ENCODE measurements at places on chromosomes 6 and 20.

GRCh38 chr6:73699676-73700459 lies 3.9 kb downstream of the CD109 start:
- DNase-seq: no peak

GRCh38 chr6:166474721-166475565 lies 92.2 kb upstream of the MPC1 start:
- DNase-seq: no peak

DNA sequence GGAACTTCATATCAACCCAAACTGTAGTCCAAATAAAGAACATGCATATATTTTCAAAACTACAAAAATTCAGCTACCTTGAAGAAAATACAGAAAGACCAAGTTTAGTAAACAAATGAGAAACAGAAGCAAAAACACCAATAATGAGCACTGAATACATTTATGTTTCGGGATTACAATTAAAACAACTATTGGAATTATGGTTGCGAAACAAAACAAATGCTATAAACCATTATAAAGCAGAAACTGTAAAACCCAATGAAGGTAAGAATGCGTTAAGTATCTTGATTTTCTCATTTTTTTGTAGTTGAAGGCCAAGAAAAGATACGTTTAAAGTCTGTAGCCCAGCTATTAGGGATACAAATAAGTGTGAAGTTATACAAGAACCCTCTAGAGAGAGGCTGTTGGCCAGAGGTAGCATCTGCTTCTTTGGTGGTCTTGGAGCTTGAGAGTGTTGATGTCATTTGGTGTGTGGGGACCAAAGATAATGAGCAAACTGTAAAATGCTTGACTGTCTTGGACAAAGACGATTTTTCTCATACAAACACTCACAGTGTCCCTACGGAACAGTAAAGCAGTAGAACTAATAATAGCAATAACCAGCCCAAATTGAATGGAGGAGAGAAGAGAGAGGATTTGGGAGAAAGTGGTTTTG lies 111.5 kb downstream of the PRND start:
- DNase-seq: no peak

DNA sequence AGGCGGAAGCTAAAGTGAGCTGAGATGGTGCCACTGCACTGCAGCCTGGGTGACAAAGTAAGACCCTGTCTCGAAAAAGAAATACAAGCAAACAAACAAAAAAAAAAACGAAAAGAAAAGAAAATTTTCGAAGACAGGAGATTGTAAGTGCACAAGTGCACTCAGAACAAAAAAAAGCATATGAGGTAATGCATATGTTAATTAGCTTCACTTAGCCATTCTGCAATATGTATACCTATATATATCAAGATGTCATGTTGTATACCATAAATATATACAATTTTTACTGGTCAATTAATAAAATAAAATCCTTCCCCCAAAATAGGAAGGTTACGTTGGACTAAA lies 127.5 kb downstream of the RIN2 start:
- no peak for DNase-seq

DNA sequence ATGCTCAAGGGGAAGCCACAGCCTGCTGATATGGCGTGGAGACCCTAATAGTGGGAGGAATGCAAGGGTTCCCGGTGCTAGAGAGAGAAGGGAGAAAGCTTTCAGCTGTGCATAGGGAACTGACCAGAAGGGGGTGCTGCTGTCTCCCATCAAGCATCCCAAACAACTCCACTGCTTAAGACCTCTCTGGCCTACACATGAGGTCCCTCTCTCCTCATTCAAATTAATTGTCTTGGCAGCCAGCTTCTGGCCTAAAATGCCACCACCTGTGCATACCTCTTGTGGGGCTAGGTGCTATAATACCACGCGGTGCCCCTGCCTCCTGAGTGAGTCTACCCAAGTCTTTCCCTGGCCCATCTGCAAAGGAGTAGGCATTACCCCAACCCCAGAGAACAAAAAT lies 14.5 kb downstream of the ADISSP start:
- DNase-seq: peak; percentile 86

DNA sequence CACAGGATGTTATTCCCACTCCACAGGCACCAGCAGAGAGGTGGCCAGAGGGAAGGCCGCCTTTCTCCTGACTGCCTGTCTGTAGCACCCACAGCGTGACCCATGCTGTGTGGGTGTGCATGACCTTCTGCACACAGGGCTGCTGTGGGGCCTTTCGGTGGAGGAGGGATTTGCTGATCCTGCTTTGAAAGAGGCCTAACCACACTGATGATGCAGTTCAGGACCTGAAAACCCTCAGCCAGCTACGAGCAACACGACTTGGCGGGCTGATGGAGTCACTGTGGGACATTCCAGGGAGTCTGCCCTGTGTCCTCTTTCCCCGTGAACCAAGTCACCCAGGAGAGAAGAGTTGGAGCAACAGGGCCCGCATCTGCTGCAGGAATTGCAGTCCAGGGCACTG lies 49.1 kb downstream of the SYTL3 start:
- DNase-seq: no peak

DNA sequence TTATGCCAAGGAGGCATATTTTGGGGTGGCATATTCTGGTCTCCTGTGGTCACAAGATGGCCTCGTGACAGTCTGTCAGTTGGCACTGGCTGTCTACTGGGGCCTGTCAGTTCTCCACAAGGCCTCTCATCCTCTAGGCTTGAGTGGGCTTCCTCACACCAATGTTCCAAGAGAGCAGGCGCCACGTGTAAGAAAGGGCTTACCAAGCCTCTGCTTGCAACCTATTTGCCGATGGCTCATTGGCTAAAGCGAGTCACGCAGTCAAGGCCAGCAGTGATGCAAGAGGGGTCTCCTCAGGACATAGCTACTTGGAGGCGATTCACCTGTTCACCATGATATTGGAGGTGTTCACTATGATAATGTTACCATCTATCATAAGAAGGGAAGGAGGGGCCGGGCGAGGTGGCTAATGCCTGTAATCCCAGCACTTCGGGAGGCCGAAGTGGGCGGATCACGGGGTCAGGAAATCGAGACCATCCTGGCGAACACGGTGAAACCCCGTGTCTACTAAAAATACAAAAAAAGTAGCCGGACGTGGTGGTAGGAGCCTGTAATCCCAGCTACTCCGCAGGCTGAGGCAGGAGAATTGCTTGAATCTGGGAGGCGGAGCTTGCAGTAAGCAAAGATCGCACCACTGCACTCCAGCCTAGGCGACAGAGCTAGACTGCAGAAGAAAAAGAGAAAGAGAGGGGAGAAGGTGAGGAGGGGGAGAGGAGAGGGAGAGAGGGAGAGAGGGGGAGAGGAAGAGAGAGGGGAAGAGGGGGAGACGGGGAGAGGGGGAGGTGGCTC lies 35.3 kb downstream of the C6orf52 start:
- no peak for DNase-seq

GRCh38 chr20:12435268-12435667 lies 517.6 kb downstream of the BTBD3 start:
- DNase-seq: no peak

GRCh38 chr6:134741200-134741536 lies 208.7 kb downstream of the ALDH8A1 start:
- DNase-seq: no peak

DNA sequence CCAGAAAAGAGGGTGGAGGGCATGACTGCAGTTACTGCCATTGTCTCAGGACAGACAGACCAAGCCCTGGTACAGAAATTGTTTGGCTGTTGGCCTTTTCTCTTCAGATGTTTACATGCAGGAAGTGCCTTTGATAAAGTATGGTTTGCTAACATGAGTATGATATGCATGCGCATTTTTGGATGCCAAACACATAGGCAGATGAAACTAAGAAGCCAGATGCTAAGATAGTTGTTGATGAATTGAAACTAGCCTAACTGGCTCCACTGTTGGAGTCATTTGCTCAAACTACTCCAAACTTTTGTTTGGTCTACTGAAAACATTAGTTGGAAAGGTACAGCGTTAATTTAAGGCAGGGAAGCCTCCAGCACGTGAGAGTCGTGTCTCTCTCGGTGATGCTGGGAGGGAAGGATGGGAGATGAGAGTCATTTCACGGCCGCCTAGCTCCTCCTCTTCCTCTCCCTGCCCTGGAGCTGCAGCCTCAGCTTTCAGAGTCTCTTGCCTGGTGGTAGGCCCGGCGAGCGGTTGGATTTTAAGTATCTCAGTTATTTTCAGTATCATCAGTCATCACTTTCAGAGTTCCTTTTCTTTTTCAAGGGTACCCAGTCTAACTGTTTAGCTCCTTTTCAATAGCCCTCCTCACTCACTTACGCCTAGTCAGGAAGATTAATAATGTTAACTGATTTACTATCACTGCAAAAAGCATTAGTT lies 29.7 kb downstream of the RREB1 start:
- peak; percentile 46 for DNase-seq

DNA sequence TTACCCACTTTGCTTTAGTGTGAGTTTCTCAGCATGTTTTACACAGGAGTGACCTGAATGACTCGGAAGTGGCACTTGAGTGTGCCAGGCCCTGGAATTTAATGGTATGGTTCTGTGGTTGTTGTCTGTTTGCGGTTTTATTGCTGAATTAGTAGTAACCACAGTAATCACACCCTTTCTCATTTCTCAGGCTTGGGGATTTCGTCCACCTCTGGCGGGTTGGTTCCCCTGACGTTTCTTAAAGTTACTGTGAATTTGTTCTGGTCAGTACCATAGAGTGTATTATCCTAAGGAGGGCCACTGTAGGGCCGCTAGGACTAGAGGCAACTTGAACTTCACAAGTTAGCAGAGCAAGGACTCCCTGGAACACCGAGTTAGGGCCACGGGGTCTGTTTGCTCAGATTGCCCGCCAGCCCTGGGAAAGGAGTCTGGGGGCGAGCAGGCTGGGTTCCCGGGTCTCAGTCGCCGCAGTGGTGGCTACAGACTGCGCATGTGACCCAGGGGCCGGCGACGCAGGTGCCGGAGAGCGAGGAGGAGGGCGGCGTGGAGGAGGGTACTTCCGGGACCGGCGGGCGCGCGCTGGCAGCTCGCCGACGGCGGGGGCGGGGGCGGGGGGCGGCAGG lies 546 bp upstream of the KLHL32 start:
- DNase-seq: no peak

- DNase-seq: peak; percentile 74
Measured at GRCh38 chr6:30450909-30451841, 38.1 kb upstream of the HLA-E start.

- no peak for DNase-seq
Measured at GRCh38 chr6:131976545-131977061, 25.4 kb upstream of the CCN2 start.

GRCh38 chr6:71446470-71446869 lies 157.9 kb downstream of the OGFRL1 start:
- DNase-seq: no peak

DNA sequence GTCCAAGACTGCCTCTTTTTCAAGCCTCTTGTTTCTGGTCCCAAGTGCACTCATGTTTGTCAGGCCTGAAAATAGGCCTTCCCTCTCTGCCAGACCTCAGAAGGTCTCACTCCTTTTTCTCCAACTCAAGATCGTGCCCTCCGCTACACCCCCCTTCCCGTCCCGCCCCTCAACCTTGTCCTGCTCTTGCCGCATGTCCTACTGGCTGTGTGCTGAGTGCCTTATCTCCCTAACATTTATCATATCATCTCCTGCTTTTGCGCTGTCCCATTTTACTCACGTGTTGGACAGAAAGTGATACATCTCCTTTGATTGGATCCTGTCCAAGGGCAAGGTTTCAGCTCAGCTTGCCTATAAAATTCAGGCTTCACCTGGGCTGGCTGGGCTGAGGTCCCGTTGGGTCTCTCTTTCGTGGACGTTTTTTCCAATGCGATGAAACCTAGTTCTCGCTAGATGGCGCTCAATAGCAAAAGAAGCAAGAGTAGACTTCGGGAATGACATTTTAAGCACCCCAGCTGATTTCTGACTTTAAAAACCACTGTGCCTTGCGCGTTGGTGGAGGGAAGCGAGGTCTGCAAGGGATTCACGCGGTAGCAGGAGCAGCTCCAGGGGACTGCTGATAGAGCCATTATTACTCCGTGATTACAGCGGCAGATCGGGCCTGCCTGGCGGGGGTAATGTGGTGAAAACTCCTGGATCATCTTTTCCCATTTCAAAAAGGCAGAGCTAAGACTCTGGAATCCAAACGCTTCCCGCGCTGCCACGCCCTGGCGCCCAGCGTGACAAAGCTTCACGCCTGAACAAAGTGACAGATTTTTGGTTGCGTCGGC lies 137.6 kb downstream of the IMPG1 start:
- DNase-seq: peak; percentile 81

- no peak for DNase-seq
Measured at GRCh38 chr6:16855460-16855859, 94.2 kb upstream of the ATXN1 start.

DNA sequence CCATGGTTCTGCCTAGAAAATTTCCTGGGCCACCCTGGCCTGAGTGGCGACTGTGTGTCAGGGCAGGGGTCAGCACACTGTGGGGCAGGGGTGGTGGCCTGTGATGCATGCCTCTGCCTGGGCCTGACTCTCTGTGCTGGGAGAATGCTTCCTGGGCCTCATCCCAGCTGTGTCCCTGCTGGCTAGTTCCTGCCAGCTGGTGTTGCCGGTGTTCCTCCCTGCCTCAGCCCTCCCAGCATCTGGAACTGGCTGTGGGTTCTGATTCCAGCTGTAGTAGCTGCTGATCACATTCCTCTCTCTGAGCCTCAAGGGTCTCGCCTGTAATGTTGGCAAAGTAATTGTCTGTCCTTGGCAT lies 101.5 kb downstream of the SYCP2 start:
- DNase-seq: peak; percentile 12

DNA sequence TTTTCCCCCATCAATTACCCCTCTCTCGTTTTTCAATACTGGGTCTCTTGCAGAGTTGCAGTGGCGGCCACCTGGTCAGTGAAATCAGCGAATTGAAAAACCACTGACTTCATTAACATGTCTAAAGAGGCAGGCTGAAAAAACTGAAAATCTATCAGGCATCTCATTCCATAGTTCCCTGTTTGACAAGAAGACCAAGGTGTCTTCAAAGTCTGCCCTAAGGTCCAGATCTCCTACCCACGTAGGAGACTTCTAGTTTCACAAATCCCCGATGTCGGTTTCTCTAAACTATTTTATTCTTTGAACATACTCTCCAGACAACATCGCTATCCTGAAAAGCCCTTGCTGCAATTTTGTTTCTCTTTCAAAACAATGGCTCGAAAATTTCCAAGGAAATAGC lies 796 bp upstream of the TUBB start:
- no peak for DNase-seq

DNA sequence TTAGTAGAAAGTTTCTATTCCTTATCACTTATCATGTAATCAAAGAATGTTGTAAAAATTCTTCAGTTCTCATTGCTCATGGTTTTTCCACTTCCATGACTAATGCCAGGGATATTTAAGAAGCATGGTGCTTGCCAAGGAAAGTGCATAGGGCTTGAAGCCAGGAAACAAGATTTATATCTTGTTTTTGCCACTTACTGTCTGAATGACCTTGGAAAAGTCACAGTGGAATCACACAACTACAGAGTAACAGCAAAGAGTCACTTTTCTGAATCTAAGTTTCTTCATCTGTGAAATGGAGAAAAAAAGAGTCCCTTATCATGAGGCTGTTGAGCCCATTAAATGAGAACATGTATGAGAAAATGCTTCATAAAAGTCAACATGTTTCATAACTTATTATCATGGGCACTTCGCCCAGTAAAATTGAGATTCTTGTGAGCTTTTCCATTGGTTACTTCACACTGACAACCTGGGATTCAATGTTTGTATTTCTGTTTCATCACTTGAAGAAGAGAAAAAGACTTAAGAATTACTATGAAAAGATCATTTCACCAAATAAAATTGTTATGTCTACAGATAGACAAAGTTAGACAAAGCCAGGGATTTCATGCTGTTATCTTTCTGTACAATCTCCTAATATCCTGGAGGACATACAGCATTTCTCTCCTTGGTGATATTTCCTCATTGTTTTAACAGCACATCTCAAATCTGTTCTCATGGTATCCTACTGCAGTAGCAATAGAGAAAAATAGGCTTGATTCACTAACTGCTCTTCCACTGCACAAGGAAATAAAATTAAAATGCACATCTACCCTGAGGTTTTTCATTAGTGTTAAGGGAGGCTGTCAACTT lies 7.6 kb upstream of the BMP5 start:
- DNase-seq: no peak

Data from GM13976 (cell line).